ENCODE measurements at places on chromosomes 7 and 10.

GRCh38 chr7:137844677-137845425 lies 1.9 kb downstream of the DGKI start:
- no peak for DNase-seq

DNA sequence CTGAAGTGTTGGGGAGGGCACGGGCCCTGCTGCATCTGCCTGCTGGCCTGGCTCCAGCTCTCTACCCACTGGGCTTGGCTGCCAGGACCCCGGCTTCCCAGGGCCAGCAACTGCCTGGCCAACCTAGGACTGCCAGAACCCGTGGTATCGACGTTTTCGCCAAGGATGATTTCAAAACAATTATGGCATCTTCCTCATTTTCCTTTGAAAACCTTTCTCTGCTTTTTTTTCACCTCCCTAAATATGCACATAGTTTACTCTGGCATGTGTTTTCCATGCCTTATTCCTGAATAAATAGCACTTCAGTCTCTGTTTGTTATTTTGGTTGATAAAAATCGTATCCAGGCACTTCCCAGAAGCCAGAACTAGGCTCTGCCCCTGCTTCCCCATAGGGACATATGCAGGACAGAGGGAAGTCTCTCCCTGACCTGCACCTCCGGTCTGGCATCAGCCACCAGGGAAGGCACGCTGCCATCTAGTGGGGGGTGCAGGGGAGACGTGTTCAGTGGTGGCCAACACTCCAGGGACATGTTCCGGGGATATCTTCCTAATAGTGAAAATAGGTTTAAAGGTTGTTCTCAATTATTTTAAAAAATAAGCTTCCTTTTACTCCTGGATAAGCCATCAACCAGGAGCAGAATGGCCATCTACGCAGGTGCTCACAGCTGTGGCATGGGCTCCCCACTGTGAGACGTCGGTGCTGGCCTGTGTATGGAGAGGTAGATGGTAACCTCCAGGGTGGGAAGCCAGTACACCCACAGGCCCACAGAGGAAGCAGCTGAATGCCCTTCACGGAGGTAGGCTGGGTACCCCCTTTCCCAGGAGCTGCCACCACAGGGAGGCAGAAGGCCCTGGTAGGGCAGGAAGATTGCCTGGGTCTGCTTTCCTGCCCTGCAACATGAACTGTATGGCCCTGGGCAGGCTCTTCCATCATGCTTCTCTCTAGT lies 30.7 kb upstream of the ANTXRL start:
- peak; percentile 20 for DNase-seq

GRCh38 chr7:157990226-157990880 lies 597.3 kb downstream of the PTPRN2 start:
- no peak for DNase-seq

DNA sequence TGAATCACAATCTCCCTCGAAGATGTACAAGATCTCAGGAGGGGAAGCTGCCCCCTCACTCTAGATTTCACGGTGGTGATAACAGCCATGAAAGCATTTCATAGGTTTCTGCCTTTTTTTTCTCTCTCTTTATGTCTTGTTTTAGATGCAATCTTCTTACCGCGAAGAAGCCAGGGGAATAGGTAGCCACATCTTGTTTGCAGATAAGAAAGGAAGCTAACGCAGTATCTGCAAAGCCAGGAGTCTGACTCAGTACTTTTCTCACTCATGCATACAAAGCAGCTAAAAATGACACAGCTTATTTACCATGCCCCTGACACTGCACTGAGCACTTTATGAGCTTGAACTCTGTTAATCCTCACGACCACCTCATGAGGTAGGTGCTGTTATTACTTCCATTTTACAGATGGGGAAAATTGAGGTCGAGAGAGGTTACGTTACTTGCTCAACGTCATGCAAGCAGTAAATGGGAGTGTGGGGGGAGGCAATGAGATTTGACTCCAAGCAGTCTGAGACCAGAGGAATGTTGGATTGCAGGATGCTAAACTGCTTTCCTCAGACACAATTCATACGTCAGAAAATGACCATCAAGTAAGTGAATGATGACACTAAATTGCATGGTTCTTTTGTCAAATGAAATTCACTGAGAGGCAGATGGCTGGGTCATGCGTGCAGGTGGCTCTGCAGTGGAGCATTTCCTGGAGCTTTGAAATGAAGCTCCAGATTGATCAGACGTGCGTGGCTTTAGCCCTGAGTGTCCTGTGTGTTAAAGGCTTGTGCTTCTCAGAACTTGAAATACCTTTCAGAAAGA lies 3.3 kb downstream of the MAP3K8 start:
- DNase-seq: no peak

- DNase-seq: no peak
Observed at GRCh38 chr10:88881922-88882645, 2.0 kb downstream of the STAMBPL1 start.

DNA sequence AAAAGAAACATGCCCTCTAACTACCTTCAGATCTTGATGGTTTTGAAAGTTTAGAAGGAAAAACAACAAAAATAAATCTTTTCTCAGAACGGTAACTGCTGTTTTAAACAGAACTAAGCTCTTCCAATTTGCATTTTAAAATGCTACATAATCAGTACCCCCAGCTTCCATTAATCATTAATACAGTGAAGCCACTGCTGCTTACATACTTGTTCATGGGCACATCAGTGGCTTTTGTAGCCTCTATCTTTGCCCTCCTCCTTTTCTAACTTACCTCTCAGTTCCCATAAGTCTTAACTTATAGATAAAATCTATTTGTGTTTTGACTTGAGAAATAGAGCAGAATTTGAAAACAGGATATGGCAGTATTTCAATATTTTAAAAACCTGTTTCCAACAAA lies 109.1 kb downstream of the POLL start:
- no peak for DNase-seq

GRCh38 chr10:59702347-59702746 lies 7.3 kb downstream of the SLC16A9 start:
- no peak for DNase-seq

DNA sequence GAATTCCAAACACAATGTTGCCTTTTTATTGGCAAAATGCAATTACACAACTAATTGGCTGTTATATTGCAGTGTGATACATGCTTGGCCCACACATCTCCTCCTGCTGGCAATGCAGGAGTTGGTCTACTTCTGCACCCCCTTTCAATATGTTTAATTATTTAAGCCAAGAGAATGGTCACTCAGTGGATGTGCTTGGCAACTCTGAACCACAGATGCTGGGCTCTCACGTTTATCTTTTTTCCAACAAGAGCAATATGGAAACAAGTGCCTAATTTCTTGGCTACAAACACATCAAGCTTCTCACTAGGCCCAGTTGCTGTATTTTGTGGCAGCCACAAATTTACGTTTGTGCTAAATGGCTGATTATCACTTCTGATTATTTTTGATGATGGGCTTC lies 1149.2 kb upstream of the CELF2 start:
- DNase-seq: no peak

- no peak for DNase-seq
Observed at GRCh38 chr10:118974951-118975350, 54.6 kb upstream of the NANOS1 start.

DNA sequence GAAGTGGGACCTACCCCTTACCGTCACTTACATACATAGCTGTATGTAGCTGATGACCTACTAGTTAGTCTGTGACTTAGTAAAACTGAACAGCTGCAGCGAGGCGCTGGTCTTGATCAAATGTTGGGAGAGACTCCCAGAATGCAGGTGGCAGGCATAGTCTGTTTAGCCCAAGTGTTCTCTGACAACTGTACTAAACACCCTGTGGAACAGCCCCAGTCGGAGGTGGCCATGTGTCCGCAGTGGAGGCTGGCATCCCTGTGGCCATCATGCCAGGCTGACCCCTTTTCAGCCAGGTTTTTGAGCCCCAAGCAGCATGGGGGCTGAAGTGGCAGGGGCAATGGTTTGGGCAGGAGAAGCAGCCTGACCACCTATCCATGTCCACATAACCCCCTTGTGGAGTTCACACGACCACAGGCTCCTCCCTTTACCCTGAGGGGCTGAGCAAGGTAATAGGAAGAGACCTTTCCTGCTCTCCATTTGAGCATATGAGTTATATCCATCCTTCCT lies 7.2 kb downstream of the ADCY1 start:
- no peak for DNase-seq

DNA sequence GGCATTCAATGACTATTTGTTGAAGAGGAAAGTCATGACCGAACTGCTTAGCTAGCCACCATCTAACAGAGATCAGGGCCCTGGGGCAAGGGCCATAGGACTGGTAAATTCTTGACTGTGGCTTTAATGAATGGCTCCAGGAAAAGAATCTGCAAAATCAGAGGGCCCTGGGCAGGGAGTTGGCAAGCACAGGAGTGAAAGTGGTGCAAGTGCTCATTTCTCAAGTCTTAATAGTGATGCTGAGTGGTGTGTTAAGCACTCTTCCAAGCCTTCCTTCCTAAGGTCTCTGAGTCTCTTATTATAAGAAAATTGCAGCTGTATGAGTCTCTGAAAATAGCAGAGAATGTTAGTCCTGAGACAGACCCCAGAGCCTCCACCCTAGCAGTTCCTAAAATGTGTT lies 46.3 kb upstream of the EGR2 start:
- DNase-seq: no peak

DNA sequence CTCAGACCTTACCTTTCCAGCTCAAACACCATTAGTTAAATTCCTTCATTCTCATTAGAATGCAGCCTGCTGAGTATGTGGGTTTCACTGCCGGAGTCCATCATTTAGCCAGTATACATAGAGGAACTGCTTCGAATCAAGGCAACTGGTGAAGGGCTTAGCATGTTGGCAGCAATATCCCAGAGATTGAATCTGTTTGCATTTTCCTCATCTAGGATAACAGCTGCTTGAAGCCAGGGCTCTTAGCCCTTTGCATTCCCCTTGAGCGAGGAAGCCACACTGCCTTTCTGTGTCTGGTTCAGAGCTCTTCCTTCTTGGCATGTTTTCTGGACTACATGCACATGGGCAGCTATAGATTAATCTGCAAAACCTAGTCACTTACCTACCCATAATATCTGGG lies 14.7 kb downstream of the NODAL start:
- no peak for DNase-seq

- DNase-seq: no peak
Observed at GRCh38 chr10:110618230-110618610, 25.9 kb upstream of the RBM20 start.

GRCh38 chr7:45190406-45191165 lies 33.0 kb downstream of the RAMP3 start:
- no peak for DNase-seq

- no peak for DNase-seq
Observed at GRCh38 chr7:33356336-33356735, 227.0 kb downstream of the BBS9 start.

- DNase-seq: no peak
Observed at GRCh38 chr7:4835398-4836205, 26.2 kb downstream of the PAPOLB start.
